ENCODE measurements at places on chromosomes 1 and 21. TPM values are rescaled to one million over a fixed set of nuclear protein-coding genes. Genes with fewer than 3 reads are reported as not detected.

Gene LRRC7
- total RNA-seq = not detected

- DNase-seq = no peak
Observed at GRCh38 chr1:8398677-8399076, 80.8 kb downstream of the SLC45A1 start.

DNA sequence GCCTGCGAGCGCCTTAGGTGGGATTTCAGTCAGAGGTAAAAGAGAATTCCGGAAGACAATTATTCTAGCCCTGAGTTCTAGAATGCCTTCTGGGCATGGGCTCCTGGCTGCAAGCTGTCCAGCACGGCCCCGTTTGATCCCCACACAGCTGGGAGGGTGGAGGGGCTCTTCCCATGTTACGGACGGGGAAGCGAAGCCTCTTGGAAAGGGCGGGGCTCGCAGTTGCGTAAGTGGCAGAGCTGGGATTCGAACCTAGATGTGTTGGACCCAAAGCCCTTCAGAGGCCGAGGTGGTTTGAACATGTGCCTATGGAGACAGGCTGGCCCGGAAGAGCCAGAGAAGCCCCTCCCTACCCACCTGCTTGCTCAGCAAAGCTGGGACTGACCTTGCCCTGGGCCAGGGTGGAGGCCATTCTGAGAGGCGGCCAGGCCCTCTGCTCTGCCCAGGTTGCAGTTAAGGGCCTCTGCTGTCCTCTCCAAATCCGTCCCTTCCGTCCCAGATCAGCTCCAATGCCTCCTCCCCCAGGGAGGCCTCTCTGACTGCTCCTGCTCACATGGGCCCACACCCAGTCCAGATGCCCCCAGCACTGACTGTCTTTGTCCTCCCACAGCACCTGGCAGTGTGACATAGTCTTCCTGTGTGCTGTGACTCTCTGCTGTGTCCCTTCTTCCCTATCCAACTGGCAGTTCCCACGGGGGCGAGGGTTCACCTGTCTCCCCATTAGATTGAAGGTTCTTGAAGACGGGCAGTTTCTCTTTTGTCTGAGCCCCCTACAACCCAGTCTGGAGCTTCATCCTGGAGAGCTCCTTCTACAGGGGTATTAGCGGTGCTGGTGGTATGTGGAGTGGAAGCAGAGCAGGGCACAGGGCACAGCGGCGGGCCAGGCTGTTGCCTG is 1.2 kb upstream of the HSPB7 start:
- no peak for DNase-seq

Gene OR2L8
- not detected for total RNA-seq

DNA sequence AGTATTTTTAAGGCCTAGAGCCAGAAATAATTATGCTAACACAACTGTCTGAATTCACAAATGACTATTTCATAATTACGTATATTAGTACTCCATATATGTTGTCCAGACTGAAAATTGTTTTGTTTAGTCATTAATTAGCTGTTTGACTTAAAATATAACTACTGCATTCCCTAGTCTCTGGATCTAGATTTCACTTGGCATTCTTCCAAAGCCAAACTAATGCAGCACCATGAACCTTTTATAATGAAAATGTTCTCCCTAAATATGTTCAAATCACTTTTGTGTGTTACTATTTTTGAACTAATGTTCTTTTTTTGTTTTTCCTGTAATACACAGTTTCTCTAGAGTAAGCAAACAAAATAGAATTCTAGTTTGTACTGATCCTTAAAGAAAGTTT is 46.1 kb downstream of the CAMTA1 start:
- DNase-seq = no peak

GRCh38 chr1:223249854-223250631 is 107.0 kb upstream of the TLR5 start:
- no peak for DNase-seq

DNA sequence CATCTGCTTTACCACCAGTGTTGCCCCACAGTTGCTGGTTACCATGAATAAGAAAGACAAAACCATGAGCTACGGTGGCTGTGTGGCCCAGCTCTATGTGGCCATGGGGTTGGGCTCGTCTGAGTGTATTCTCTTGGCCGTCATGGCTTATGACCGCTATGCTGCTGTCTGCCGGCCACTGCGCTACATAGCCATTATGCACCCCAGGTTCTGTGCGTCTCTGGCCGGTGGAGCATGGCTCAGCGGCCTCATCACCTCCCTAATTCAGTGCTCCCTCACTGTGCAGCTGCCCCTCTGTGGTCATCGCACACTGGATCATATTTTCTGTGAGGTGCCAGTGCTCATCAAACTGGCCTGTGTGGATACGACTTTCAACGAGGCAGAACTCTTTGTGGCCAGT is 14.0 kb downstream of the OR2G6 start:
- no peak for DNase-seq
